ENCODE measurements at places on chromosomes 5 and 9.

- peak; percentile 15 for DNase-seq
These were observed 178.8 kb upstream of the NREP start for GRCh38 chr5:111935835-111936234.

GRCh38 chr5:1477341-1477740 lies 32.1 kb upstream of the SLC6A3 start:
- DNase-seq, result no peak

- peak; percentile 92 for DNase-seq
These were observed 44.6 kb upstream of the LPCAT1 start for GRCh38 chr5:1568201-1568979.

GRCh38 chr9:133779516-133780403 lies 41.6 kb upstream of the SARDH start:
- no peak for DNase-seq

DNA sequence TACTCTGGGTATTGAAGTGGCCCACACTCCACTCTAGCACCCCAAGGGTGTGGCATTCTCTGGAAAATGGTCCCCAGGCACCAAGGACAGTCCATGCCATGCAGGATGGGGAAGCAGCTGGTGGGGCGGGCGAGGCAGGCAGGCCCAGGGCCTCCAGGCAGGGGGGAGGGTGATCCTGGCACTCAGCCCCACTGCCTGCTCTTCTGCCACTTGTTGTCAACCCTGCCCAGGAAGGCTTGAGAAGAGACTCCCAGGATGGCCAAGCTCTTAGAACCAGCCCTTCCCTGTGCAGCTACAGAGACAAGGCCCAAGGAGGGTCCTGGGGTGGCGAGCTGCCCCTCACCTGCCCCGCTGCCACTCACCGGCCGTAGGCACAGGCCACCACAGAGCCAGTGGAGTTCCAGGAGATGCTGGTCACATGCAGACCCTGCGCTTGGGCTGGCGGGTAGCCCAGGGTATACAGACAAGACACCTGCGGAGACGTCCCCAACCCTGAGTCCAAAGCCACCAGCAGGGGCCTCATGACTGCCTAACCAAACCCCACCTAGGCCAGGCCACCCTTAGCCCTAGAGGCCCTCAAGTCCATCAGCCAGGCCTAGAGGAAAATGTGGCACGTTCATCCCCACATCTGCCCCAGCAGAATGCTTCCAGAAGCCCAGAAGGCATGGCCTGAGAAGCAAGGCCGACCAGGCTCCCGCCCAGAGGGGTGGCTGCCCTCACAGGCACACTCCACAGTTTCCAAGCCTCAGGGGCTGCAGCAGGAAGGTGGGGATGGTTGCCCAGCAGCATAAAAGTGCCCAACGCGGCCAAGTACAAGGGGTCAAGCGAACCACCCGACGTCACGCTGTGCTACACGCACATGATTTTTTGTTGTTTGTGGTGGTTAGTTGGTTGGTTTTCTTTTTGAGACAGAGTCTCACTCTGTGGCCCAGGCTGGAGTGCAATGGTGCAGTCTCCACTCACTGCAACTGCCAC lies 19.8 kb downstream of the DYNC2I2 start:
- DNase-seq, result no peak

GRCh38 chr9:124297915-124298645 lies 40.3 kb downstream of the NEK6 start:
- no peak for DNase-seq

DNA sequence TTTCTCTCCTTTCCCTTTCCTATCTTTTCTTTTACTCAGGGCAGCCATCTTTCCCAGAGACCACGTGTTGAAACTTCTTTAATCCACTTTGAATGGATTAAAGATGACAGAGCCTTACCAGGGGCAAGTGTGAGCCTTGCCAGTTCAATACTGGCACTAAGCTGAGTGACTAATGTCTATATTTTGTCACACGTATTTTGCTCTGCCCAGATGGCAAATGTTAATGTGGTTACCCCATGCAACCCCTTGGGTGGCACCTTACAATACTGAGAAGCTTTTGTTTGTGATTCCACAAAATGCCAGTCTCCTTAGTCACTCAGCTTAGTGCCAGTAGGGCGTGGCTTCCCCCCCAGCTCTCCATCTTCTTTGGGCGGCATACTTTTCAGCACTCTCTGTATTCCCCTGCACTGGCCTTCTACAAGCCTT lies 24.8 kb downstream of the ANXA1 start:
- peak; percentile 79 for DNase-seq

DNA sequence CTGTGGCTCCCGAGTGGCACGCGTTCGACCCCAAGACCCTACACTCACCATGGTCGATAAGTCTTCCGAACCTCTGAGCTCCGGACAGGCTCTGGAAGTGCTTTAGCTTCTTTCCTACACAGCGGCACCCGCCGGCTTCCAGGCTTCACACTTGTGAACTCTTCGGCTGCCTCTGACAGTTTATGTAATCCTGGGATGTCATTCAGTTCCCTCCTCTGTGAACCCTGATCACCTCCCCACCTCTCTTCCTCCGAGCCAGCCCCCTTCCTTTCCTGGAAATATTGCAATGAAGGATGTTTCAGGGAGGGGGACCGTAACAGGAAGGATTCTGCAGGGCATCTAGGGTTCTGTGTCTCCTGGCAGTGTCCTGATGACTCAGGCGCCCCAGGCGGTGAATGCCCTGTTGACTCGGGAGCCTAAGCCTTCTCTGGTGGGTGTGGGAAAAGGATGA lies at the start of gene CD14:
CD14 (minus strand) TSS at position 155 of the 451 bp plus-strand sequence; CDS start at position 51, 104 bp downstream.
- DNase-seq, result peak; percentile 61

DNA sequence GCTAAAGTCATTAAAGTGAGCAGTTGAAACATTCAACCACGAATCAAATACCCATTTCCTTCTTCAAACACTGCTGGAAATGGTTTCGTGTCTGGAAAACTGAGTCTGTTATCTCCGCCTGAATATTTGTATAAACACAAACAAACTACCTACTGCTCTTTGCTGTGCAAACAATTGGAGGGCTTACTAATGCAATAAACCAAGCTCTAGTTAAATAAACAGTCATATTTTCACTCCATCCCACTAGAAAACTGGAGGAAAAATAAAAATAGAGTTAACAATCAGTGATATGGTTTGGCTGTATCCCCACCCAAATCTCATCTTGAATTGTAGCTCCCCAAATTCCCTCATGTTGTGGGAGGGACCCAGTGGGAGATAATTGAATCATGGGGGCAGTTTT lies 397.6 kb downstream of the RASEF start:
- no peak for DNase-seq

DNA sequence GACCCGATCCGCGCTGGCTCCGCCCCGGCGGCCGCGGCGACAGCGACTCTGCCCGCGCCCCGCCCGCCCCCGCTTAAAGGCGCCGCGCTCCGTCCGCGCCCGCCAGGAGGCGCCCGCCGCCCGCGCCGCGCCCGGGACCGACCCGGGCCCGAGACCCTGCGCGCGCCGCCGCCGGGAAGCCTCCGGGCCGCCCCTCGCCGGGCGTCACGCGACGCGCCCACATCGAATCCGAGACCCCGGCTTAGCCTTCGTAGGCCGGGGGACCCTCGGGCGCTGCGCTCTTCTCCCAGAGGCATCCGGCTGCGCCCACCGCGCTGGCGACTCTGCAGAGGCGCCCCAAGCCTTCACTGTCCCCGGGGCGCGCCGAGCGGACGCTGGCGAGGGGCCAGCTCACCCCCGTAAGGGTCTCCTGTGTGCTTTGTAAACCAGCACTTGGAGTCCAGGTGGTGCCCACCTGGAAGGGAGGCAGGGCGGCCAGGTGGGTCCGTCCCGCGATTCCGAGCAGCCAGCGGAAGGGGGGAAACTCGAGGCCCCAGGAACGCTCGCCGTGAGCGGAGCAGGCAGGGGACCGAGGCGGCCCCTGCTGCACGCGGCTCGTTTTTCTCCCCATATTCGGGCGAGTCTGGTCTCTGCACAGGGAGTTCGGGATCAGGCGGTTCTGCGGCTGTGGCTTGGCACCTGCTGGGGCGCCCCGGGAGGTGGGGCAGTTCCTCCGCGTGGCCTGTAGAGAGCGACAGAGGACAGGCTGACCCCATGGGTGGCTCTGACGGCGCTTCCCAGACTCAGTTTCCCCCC lies 423 bp upstream of the ABCA2 start:
- peak; percentile 12 for DNase-seq

DNA sequence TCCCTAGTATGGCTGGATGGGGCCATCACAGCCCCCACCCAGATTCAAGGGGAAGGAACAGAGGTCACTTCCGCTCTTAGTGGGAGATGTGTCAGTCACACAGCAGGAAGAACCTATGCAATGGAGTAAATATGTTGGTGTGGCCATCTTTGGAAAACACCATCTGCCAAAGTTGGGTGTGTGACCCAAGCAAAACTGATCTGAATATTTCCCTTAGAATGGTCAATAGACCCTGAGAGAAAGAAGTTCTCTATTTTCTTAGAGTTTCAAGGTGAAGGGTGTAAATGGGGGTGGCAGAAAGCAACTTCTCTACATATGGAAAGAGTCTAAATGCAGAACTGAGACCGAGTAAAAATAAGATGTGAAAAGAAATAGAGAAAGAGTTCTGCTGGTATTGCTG lies 212.7 kb downstream of the ESM1 start:
- no peak for DNase-seq

DNA sequence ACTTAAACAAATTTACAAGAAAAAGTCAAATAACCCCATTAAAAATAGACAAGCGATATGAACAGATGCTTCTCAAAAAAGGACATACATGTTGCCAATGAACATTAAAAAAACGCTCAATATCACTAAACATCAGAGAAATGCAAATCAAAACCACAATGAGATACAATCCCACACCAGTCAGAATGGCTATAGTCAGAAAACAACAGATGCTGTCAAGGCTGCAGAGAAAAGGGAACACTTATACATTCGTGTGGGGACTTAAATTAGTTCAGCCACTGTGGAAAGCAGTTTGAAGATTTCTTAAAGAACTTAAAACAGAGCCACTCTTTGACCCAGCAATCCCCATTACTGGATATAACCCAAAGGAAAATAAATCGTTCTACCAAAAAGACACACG lies 10.8 kb downstream of the OR13F1 start:
- no peak for DNase-seq

- no peak for DNase-seq
These were observed 247.9 kb downstream of the HSPA4 start for GRCh38 chr5:133299728-133300127.

DNA sequence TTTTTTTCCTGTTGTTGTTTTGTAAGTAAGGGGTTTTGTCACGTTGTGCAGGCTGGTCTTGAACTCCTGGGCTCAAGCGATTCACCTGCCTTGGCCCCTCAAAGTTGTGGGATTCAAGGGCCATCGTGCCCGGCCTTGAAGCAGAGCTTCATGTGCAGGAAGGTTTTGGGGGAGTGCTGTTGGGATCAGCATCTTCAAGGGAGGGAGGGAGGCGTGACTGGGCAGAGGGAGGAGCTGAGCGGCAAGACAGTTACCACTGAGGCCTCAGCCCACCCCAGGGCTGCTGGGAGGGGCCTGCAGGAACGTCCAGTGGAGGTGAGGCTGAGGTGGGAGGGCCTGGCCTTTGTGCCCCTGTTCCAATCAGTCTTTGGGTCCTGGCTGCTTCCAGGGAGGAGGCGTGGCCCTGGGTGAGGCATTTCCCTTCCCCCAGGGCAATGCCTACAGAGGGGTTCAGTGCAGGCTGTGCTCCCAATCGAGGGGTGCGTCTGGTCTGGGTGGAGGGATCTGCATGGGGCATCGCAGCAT lies 21.4 kb downstream of the OR2V1 start:
- no peak for DNase-seq

GRCh38 chr5:142036918-142037317 lies 24.1 kb upstream of the GNPDA1 start:
- no peak for DNase-seq

GRCh38 chr9:8960254-8960653 lies 1160.7 kb upstream of the DMAC1 start:
- no peak for DNase-seq

GRCh38 chr9:122332083-122332482 lies 38.7 kb upstream of the PTGS1 start:
- DNase-seq, result no peak

DNA sequence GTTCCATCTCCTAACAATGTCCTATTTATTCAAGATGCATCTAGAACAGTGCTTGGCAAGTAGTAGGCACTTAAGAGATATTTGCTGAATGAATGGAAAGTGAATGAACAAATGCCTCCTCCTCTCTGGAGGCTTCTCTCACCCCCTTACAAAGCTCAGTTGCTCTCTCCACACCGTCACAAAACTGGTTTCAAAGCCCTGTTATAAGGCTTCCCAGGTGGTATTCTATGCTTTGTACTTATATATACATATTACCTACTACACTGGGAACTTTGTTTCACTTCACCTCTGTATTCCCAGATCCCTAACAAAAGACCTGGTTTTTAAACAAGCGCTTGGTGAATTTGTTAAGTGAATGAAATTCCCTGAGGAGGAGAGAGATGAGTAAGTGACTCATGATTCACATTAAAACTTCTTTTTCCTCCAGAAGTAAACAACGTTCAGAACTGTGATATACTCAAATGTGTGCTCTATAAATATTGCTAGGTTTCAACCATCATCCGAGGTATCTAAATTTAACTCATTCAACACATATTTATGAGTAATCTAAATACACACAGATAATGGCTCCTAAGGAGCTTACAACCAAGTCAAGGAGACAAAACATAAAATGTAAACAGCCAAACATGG lies 36.0 kb downstream of the DENND1A start:
- peak; percentile 10 for DNase-seq

DNA sequence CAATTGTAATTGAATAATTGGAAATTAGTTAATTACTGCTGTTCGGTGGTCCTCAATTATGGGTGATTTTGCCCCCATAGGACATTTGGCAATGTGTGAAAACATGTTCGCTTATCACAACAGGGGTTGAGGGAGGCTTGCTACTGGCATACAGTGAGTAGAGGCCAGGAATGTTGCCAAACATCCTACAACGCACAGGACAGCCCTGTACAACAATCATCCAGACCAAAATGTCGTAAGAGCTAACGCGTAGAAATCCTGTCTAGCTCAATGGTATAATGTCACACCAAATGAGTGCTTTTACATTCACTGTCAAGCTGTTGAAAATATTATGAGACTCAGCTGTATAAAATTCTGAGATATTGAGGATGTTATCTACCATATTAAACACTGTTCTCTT lies 464.4 kb upstream of the TUSC1 start:
- no peak for DNase-seq

DNA sequence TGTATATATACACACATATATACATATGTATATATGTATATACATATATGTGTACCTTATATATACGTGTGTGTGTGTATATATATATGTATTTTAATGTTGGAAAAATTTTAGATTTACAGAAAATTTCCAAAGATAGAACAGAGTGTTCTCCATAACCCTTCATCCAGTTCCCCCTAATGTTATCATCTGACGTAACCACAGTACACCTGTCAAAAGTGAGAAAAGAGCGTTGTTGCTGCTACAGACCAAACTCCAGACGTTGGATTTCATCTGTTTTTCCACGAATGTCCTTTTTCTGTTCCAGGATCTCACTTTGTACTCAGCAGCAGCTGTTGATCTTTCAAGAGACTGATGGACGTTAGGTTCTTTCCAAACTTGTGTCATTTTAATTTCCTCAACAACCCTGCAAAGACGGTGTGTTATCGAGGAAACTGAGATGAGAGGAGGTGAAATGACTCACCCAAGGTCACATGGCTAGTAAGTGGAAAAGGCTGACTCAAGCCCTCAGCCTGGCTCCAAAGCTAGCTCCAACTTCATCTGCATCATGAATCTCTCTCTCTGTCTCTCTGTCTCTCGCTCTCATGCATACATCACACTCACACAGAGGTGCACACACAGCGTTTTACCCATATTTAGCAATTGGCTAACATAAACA lies 17.0 kb upstream of the NTNG2 start:
- peak; percentile 42 for DNase-seq

Measured in bronchial epithelial cell (primary cell).